ENCODE measurements at places on chromosomes 7 and 10. TPM values are rescaled to one million over a fixed set of nuclear protein-coding genes. Genes with fewer than 3 reads are reported as not detected.

The CDCA7L gene
- 3.5 TPM for total RNA-seq

The LIPN gene
- total RNA-seq = not detected

The MYH16 gene
- not detected for total RNA-seq

The FFAR4 gene
- 0.25 TPM for total RNA-seq

The TLL2 gene
- total RNA-seq = 0.11 TPM

The KNDC1 gene
- total RNA-seq = 0.54 TPM

The TMEM229A gene
- not detected for total RNA-seq

The AKR1C8 gene
- 18.0 TPM for total RNA-seq

DNA sequence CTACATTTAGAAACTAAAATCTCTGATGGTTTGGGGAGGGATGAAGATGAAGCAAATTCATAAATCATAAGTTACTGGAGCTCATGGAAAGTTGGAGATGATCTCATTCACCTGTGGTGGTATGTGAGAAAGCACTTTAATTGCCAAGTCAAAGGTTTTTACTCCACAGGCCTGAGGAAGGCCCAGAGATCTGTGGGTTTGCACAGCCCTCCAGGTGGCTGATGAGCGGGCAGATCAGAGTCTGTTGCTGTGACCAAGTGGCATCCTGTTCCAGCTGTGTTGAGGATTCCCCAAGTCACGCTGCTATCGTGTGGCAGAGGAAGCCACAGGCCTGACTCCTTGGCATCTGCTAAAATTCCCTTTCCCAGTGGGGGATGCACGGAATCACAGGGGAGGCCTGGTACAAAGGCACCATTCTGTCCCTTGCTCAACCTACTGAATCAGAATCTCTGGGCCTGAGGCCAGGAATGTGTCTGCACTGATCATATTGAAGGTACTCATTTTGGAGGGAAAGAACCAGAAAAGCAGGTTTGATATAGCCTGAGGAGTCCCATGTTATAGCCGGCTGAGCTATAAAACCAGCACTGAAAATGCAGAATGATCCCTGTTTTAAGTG is 19.7 kb upstream of the DDC start:
- no peak for DNase-seq

- no peak for DNase-seq
Observed at GRCh38 chr7:150958062-150958552, 20.0 kb downstream of the KCNH2 start.

- no peak for DNase-seq
Observed at GRCh38 chr7:33937871-33938270, 32.5 kb downstream of the BMPER start.

GRCh38 chr7:65972976-65973375 is 9.0 kb downstream of the GUSB start:
- peak; percentile 22 for DNase-seq

DNA sequence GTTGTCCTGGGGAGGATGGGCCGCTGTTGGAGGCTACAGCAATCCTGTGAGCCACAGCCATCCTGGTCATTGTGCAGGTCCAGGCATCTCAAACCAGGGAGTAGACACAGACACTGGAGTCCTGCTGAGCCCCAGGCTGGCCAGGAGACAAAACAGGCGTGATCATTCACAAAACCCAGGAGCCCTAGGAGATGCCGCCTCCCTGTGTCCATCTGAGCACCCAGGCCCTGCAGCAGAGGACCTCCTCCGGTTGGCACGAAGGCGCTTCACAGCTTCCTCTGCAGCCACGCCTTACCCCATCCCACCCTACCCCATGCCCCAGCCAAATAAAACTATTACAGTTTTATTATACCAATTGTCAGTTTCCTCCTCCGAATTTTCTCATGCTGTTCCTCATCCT is 183.6 kb downstream of the PLXNA4 start:
- DNase-seq = no peak

DNA sequence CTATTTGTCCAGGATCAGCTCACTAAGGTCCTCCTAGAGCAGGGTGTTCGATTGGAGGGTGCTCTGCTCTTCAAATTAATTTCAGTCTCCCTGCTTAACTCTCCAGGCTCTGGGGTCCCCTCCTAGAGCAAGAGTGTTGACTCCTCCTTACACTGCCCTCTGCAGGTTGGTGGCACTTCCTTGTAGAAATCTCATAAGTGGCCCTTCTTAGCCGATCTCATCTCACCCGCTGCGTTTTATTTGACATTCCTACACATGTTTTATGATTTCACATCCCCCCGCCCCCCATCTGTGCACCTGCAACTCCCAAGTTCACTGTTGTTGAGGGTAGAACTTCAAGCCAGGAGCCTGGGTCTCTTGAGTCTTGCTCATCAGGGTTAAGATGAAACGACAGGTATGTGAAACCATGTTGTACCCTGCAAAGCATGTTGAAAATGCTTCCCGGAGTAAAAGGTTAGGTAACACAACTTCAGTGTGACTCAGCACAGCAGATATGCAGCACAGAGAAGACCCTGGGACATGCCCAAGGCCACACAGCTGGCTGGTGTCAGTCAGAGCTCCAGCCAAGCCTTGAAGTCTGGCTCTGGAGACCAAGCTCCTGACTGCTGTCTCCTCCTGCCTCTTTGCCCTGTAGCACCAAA is 171.2 kb downstream of the PRKAG2 start:
- peak; percentile 45 for DNase-seq

- no peak for DNase-seq
Observed at GRCh38 chr10:89857431-89858042, 156.1 kb downstream of the KIF20B start.

GRCh38 chr7:23183279-23184012 is 1.6 kb downstream of the NUP42 start:
- DNase-seq = no peak

- no peak for DNase-seq
Observed at GRCh38 chr7:7921830-7922229, 46.8 kb upstream of the GLCCI1 start.

- DNase-seq = no peak
Observed at GRCh38 chr7:127017196-127017595, 235.5 kb downstream of the GRM8 start.

DNA sequence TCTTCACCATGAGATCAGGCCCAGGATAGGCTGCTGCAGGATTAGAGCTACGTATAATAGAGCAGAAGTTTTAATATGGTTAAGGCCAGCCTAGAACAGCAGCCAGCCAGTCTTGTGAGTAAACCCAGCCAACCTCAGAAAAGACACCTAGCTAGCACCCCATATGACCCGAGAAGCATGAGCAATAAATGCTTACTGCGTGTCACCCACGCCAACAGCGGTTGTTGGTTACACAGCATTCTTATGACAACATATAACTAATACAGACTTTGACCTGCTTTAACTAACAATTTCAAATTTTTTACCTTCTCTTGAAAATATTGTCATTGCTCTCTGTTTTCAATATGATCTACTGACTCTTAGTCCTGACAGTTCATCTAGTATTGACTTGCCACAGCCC is 105.7 kb downstream of the HBP1 start:
- no peak for DNase-seq

- DNase-seq = no peak
Observed at GRCh38 chr7:151375530-151376217, 34.1 kb downstream of the NUB1 start.

DNA sequence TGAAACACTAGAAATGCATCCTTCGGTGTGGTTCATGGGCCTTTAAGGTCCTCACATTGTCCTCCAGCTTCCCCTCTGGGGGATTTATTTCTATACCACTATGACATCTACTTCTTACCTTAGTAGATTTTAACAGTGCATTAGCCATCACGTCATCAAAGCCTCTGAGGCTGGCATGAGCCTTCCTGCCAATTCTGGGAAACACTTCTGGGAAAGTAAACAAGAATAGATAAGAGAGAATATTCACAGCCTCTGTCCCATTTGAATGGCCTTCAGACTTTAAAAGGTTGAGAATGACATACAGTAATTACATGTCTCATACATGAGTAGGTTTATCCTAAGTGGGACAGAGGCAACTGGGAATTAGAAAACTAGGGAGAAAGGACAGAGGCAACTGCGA is 89.7 kb downstream of the AMPH start:
- DNase-seq = no peak

DNA sequence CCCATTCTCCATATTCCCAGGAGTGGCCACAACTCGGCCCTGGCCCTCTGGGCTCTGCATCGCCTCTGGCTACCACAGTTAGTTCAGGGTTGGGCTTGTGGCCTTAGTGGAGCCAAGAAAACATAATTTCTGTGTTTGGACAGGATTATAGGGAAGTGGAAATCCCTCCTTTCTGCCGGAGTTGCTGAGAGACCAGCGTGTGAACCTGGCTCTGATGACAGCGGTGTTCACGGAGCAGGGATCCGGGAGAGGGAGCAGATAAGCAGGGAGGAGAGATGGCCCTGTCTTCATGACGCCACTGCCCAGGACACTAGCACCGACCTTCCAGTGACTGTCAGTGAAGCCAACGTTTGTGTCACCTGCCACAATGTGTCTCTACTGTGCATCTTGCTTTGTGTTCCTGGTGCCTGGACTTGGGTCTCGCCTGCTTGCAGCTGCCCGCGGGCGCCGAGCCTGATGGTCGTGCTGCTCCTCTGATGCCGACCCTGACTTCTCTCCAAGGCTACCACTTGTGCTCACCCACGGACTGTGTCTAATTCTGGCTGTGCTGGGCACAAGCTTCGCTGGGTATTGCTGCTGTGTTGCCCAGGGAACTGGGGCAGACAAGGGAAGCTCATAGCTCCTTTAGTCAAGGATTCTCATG is 67.0 kb upstream of the VIPR2 start:
- no peak for DNase-seq

DNA sequence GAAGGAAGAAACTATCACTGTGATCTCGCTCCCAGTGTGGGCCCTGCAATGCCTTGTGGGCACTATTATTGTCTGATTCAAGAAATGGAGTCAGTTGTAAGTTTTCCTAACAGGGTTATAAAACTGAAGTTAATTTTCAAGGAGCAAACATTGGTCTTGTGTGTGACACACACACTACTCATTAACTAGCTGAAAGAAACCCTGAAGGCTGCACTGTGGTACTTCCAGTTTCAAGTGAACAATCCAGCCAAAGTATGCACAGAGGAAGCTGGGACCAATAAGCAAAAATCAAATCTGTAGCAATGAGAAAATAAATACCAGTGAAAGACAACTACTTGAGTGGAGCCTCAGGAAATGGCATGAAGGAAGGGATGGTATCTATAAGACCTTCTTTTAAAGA is 506.6 kb upstream of the POT1 start:
- DNase-seq = no peak

DNA sequence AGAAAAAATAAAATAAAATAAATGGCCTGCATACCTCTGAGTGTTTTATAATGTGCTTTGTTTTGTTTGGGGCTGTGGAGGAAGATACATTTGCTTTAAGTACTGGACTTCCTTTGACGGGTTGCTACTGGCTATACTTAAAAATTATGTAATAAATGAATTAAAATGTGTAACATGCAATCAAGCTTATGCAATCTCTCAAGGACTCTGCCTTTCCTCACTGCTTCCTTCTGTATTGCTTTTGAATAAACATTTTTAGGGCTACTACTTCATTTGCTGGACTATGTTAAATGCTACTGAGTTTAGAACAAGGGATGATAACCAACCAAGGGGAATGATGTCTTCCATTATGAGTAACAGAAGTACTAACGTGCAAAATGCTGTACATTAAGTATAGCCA is 91.6 kb downstream of the ETV1 start:
- no peak for DNase-seq

- no peak for DNase-seq
Observed at GRCh38 chr10:73088304-73088703, 8.4 kb downstream of the P4HA1 start.

DNA sequence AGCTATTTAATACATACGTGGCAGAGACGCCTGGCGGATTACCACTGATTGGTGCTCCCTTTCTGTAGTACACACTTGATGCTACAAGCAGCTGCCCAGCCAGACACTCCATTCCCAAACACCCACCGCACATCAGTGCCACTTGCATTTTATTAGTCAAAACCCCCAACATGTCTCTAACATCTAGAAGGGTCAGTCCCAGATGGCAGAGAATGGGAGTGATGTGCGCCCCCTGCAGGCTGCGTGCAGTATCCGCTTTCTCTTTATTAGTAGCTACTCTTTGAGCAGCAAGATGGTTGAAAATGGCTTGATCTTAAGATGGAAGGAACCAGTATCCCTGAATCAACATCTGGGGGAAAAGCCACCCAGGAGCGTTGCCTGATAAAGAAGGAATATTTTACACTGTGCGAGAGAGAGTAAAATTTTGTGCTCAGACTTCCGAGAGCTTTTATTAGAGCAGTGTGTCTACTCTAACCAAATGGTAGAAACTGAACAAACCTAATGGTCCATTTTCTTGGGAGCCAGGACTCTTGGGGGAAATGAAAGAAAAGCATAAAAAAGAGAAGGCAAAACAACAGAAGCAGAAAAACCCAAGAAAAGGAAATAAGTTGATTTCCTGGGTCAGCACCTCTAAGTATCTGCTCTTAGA is 78.3 kb downstream of the ST8SIA6 start:
- DNase-seq = no peak

DNA sequence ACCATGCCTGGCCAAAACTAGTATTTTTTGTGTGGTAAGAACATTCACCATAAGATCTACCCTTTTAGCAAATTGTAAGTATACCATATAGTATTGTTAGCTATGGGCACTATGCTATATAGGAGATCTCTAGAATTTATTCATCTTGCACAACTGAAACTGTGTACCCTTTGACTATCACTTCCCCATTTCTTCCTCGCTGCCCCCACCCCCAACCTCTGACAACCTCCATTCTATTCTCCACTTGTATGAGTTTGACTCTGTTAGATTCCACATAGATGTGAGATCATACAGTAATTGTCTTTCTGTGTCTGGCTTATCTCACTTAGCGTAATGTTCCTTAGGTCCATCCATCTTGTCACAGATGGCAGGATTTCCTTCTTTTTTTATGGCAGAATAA is 3.6 kb downstream of the CASP7 start:
- DNase-seq = no peak

- DNase-seq = peak; percentile 77
Observed at GRCh38 chr10:33899578-33900531, 565.4 kb upstream of the NRP1 start.

GRCh38 chr10:29757551-29758297 is 123.0 kb upstream of the SVIL start:
- no peak for DNase-seq

GRCh38 chr7:123440101-123440548 is 94.3 kb downstream of the IQUB start:
- no peak for DNase-seq

DNA sequence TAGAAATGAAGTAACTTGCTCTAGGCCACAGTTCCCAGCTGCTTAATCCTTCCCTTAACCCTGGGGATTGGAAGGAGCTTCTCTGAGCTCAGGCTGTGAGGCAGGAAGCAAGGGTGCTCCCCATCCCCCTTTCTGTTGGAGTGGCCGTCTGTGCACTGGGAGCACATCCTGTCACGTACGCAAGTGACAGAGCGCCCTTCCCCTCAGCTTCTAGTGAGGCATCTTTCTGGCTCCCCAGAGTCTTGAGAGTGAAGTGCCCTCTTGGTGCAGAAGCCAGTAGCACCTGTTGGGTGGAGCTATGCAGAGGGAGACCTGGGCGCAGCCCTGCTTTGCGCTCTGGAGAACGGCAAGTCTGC is 47.8 kb downstream of the SHH start:
- peak; percentile 47 for DNase-seq

All from right lobe of liver (tissue), 6 donors.